ENCODE measurements at places on chromosomes 7 and 10.

DNA sequence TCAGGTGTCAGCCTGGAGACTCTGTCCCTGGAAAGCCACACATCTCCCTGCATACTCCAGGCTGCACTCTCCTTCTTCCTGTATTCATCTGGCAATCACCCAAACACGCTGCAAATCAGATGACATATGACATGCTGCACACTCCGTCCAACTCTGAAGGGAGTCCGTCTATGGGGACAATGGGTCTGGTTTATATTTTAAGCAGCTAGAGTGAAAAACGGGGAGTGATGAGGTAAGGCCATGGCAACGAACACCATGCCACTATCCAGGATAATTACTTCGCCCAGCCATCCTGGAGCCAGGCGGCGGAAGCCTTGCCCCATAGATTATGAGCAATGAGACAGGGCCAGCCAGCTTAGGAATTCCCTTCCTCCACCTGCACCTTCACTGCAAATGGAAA lies 140.1 kb downstream of the PLXNA4 start:
- no peak for DNase-seq

- no peak for DNase-seq
These were observed 18.3 kb downstream of the FZD9 start for GRCh38 chr7:73451780-73452398.

GRCh38 chr7:18927134-18927533 lies 190.3 kb downstream of the TWIST1 start:
- no peak for DNase-seq

- no peak for DNase-seq
These were observed 47.7 kb downstream of the ZCCHC24 start for GRCh38 chr10:79397575-79398303.
